Astrocyte of the hippocampus (primary cell): ENCODE measurements at places on chromosomes 1 and 21.

DNA sequence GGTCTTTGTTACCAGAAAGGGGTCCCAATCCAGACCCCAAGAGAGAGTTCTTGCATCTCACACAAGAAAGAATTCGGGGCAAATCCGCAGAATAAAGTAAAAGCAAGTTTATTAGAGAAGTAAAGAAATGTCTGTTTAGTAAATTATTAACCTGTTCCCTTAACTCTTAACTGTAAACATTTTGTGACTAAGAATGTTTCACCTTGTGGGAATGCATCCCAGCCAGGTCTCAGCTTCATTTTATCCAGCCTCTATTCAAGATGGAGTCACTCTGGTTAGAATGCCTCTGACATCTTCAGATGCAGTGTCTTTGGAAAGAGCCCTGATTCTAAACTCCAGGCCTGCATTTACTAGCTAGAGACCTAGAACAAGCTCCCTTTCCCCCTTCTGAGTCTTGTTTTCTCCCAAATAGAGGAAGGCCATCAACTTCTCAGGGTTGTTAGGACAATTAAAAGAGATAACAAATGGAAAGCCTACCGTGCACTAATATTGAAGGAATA, 4.5 kb upstream of the FABP3 start:
- DNase-seq, result no peak

DNA sequence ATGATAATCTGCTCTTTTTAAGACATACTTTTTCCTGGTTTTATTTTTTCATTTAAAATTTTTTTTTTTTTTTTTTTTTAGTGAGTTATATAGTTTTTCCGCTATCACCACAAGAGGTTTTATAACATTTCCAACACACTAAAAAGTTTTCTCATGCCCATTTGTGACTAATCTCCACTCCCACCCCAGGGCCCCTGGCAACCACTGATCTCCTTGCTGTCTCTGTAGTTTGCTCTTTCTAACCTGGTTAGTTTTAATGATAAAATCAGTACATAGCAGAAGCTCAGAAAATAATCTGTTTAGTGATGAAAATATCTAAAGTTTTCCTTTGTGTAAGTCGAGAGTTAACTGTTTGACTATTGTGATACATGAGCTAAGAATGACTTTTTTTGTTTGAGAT, 41.8 kb downstream of the IARS2 start:
- no peak for DNase-seq

GRCh38 chr1:38173848-38174247, 127.3 kb upstream of the POU3F1 start:
- no peak for DNase-seq

- DNase-seq, result no peak
Measured at GRCh38 chr1:204154568-204155255, 2.9 kb upstream of the ETNK2 start.

- peak; percentile 52 for DNase-seq
Measured at GRCh38 chr1:41689558-41689981, 205.1 kb upstream of the EDN2 start.

GRCh38 chr1:39992234-39992633, 37.3 kb downstream of the MFSD2A start:
- DNase-seq, result no peak

DNA sequence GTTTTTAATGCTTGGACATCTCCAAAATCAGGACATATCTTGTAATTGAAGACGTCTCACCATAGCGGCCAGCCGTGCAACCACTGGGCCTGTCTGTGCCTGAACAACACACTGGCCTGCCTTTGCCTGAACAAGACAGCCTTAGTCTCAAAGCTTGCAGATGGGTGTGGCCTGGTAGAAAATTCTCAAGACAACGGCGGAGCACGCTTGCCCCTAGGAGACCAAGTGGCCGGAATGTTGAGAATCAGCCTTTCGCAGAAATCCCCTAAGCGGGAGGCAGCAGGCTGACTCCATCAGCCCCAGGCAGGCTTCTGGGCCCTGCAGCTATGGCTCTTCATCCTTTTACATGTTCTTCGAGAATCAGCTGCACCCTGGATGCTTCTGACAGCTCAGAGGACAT, 98.0 kb upstream of the C1orf174 start:
- DNase-seq, result no peak

DNA sequence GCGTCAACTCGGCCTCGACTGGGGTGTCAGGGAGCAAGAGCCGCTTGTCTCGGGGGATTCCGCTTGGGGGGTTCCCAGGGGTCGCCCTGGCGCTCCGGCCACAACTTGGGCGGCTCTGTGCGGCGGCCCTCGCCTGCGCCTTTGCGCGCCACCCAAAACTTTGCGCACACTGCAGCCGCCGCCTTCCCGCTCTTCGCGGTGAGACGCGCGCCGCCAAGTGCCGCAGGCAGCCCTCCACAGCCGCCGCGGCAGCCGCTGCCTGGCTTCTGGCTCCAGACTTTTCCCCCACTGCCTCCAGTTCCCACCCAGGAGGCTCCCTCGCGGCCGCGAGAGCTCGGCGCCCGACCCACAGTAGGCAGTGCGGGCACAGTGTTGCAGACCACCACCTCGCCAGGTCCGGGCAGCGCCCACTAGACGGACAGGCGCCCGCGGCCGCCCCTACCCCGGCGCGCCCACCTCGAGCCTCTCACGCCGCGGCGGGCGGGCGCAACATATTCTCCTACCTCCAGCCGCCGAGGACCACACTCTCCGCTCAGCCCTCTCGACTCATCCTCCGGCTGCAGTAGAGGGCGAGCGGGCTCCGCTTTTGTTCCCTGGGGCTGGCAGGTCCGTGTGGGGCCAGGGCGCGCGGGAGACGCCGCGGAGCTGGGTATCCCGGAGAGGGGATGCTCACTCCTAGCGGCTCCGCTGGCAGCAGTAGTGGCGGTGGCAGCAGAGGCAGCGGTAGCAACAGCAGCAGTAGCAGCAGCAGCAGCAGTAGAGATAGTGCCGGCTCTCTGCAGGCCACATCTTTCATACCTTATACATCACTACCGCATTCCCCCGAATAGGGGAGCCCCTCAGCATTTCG, 296.6 kb downstream of the OMA1 start:
- peak; percentile 75 for DNase-seq

GRCh38 chr1:112713466-112714312, 1.4 kb downstream of the PPM1J start:
- no peak for DNase-seq

DNA sequence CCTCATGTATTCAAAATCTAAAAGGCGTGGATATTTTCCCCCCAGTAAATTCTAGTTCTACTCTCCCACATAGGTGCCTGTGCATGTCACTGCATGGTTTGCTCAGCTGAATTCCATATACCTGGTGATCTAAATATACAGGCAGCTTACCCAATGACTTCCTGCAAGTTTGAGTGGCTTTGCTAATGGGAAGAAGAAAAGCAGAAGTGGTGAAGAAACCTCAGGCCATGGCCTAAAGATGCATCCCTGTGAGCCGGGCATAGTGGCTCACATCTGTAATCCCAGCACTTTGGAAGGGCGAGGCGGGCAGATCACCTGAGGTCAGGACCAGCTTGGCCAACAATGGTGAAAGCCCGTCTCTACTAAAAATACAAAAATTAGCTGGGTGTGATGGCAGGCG, 11.5 kb downstream of the SLC44A3 start:
- DNase-seq, result no peak

DNA sequence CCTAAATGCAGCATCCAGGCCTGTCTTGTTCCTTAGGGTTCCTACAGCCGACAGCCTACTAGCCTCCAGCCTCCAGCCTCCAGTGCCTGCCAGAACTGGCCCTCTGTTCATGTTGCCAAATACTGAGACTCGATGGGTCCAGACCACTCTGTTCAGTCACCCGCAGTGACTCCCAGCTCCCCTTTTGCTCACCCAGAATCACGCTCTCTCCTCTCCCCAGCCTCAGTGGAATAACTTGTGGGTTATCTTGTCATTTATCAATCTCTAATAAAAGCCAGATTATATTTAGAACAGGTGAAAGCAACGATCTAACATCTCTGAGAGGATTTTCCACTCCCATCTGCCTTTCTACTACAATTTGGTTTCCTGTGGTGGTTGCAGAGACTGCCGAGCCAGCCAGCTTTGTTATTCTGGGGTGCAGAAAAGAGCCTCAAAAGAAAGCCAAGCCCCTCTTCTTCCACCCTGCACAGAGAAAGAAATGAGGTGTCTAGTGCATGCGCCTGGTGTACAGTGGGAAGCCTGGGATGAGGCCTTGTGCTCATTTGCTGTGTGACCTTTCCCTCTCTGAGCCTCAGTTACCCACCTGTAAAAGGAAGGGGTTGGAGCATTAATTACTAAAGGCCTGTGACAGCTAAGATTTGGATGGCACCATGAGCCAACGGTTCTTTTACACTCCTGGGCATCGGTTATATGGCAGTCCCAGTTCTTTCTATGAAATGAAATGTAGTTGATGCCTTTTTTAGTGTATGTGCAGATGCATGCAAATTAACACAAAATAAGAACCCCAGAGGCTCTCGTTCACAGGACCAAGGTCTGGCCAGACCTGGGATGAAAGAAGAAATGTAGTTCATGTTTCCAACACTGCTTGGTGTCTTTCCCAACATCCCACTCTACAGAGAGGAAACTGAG, 42.9 kb upstream of the ID3 start:
- no peak for DNase-seq

DNA sequence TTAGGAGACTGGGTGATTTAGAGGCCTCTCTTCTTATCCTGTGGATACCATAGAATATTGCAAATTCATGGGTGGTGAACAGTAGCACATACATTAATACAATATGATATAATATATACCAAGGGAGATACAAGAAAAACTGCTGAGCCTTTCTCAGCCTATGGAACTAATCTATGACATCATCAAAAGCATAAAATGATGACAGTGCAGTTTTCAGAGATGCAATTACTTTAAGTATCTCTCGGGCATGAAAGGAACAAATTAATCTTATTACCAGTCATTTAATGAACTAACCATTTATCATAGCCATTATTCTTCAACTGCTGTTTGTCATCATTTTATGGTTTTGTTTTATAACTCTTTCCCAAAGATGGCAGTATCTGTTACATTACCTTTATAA, 3.5 kb downstream of the CHODL start:
- no peak for DNase-seq

- DNase-seq, result no peak
Measured at GRCh38 chr21:36835383-36835795, 131.1 kb downstream of the HLCS start.

DNA sequence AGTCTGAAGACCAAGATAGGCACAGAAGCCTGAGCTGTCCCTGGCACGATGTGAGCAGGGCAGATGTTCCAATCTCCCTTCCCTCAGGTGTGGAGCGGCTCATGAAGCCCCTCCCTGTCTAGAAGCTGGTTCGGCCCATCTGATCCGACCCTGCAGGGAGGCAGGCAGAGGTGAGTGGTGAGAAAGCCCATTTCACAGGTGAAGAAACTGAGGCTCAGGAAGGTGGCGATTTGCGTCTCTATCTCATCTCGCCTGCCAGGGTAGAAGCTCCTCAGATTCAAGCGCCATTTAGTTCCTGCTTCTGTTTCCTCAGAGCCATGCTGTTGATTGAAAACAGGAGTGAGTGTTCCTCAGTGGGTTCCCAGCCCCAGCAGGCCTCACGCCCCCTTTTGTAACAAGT, 16.9 kb upstream of the TENT5B start:
- DNase-seq, result no peak

- DNase-seq, result peak; percentile 71
Measured at GRCh38 chr1:171251042-171251951, 3.0 kb downstream of the FMO1 start.

DNA sequence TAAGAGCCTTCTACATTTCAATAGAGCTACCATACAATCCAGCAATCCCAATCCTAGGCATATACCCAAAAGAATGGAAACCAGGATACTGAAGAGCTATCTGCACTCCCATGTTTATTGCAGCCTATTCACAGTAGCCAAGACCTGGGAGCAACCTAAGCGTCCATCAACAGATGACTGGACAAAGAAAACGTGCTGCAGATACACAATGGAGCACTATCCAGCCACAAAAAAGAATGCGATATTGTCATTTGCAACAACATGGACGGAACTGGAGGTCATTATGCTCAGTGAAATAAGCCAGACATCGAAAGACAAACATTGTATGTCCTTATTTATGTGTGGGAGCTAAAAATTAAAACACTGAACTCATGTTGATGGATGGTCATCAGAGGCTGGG, 115.3 kb downstream of the HLCS start:
- DNase-seq, result no peak

GRCh38 chr1:186206048-186206570, 168.9 kb downstream of the TPR start:
- DNase-seq, result peak; percentile 29

GRCh38 chr1:119314001-119314796, 54.4 kb upstream of the HAO2 start:
- DNase-seq, result no peak

DNA sequence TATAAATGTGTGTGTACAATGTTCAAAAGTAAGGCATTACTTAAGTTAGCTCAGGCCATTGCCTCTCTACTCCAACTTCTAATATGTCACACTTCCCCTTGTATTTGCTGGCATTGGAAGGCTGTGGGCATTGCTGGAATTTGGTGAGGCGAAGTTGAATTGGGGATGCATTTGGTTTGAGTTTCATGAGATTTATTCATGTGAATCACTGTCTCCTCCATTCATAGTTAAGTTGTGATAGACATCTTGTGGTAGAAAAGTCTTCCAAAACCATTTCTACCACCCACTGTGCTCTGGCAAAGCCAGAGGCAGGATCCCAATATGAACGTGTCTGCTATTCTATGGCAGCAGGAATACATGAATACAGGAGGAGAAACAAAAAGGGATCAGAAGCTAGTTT, 397.8 kb upstream of the USP24 start:
- peak; percentile 88 for DNase-seq

DNA sequence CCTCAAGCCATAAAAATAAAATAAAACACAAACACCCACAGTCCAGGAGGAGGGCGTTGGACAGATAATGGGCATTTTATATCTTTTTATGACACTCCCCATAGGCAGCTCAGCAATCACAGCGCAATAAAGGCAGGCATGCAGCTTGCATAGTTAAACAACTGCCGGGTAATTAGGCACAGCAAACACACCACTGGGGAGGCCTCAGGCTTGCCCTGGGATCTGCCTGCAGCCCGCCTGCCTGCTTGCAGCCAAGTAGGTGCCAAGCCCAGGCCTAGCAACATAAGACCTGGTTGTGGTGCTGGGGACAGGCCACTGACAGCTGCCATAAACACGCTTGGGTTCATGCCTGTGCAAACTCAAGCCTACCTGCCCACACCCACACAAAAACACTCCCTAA, 54.2 kb downstream of the DMAP1 start:
- DNase-seq, result no peak

DNA sequence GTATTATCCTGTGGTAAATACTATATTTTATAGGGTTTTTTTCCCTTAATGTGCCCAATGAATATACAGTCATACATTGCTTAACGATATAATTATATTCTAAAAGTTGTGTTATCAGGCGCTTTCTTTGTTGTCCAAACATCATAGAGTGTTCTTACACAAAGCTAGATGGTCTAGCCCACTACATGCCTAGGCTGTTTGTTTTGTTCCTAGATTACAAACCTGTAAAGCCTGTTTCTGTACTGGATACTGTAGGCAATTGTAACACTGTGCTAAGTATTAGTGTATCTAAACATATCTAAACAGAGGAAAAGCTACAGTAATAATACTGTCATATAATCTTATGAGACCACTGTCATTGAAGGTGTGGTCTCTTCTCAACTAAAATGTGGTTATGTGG, 242.6 kb upstream of the C1orf105 start:
- no peak for DNase-seq

- no peak for DNase-seq
Measured at GRCh38 chr1:181646710-181647109, 163.4 kb downstream of the CACNA1E start.

GRCh38 chr1:24898909-24899439, 31.1 kb downstream of the RUNX3 start:
- no peak for DNase-seq

- peak; percentile 53 for DNase-seq
Measured at GRCh38 chr1:22018583-22019559, 17.4 kb downstream of the CELA3A start.

GRCh38 chr1:30040081-30041019, 683.0 kb downstream of the MATN1 start:
- no peak for DNase-seq
